ENCODE measurements at places on chromosomes 5 and 9. TPM values are rescaled to one million over a fixed set of nuclear protein-coding genes. Genes with fewer than 3 reads are reported as not detected.

TAF11L5 gene
- total RNA-seq, result not detected

TMOD1 gene
- 46.1 TPM for total RNA-seq

SARDH gene
- total RNA-seq, result 6.3 TPM

SLC45A2 gene
- total RNA-seq, result 0.09 TPM

RAPGEF6 gene
- total RNA-seq, result 21.4 TPM

SLC25A2 gene
- total RNA-seq, result 0.22 TPM

PNPLA7 gene
- total RNA-seq, result 0.80 TPM

ELOVL7 gene
- total RNA-seq, result 0.13 TPM

GPR151 gene
- total RNA-seq, result not detected

PLEKHG4B gene
- 1.1 TPM for total RNA-seq

CD74 gene
- 50.2 TPM for total RNA-seq

CYSRT1 gene
- total RNA-seq, result 0.18 TPM

DDX31 gene
- 8.6 TPM for total RNA-seq

ARID3C gene
- 0.09 TPM for total RNA-seq
